ENCODE measurements at places on chromosomes 5 and 9.

DNA sequence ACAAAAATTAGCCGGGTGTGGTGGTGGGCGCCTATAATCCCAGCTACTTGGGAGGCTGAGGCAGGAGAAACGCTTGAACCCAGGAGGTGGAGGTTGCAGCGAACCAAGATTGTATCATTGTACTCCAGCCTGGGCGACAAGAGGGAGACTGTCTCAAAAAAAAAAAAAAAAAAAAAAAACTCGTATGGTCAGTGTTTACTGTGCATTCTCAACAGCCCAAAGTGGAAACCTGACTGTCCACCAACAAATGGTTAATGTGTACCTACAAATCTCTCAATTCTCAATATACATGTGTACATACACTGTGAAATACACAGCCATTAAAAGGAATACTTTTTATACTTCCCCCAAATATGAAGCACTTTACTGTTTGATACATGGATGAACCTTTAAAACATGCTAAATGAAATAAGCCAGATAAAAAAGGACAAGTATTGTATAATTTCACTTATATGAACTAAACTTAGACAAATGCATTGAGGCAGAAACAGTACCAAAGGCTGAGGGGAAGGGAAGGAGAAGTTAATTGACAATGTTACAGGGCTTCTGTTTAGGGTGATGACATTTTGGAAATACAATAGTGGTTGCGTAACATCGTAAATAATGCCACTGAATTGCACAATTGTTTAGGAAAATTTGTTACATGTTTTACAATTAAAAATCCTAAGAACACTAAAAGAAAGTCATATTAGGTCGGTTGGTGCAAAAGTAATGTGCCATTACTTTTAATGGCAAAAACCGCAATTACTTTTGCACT lies 16.5 kb downstream of the DNAJA1 start:
- no peak for DNase-seq

DNA sequence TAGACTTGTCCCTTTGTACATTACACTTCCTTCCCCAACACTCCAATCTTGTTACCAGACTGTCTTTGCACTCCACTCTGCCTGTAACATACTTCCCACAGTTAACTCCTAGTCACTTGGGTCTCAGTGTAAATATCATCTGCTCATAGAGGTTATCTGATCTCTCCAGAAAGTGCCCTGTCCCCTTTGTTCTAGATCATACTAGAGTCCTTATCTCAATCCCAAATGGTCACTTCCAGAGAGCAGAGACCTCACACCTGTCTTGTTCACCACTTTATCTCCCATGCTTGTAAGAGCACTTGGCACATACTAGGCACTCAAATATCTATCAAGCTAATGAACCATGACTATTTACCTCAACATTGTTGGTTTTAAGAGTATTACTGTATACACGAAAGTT lies 30.4 kb downstream of the SETX start:
- DNase-seq, result no peak

DNA sequence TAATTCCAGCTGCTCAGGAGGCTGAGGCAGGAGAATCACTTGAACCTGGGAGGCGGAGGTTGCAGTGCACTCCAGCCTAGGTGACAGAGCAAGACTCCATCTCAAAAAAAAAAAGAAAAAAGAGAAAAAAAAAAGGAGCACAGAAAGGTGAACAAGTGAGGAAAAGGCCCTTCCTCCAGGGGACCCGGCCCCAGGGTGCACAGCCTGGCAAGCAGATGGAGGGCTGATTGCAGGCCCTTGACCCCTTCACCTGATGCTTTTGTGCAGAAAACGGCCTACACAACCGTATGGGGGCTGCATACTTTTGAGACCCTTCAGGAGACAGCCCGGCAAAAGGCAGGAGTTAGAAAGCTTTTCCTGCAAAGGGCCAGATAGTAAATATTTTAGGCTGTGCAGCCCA lies 33.9 kb downstream of the HRH2 start:
- no peak for DNase-seq

DNA sequence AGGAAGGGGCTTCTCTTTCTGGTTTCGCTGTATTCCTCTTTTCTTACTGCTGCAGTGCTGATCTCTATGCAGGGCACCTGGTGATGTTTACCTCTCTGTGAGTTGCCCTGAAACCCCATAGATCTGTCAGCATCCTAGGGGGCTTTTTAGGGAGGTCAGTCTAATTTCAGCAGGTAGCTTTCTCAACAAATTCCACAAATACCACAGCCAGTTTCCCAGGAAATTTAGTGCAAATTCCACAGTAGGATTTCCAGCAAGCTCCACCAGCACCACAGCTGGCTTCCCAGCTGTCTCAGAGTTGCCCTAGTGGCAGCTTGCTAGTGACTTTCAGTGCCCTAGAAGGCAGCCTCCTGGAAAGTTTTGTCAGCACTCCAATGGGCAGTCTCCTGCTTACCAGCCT lies 379.1 kb upstream of the SMC2 start:
- DNase-seq, result no peak

- DNase-seq, result no peak
Observed at GRCh38 chr5:148956477-148957385, 106.1 kb downstream of the SH3TC2 start.

DNA sequence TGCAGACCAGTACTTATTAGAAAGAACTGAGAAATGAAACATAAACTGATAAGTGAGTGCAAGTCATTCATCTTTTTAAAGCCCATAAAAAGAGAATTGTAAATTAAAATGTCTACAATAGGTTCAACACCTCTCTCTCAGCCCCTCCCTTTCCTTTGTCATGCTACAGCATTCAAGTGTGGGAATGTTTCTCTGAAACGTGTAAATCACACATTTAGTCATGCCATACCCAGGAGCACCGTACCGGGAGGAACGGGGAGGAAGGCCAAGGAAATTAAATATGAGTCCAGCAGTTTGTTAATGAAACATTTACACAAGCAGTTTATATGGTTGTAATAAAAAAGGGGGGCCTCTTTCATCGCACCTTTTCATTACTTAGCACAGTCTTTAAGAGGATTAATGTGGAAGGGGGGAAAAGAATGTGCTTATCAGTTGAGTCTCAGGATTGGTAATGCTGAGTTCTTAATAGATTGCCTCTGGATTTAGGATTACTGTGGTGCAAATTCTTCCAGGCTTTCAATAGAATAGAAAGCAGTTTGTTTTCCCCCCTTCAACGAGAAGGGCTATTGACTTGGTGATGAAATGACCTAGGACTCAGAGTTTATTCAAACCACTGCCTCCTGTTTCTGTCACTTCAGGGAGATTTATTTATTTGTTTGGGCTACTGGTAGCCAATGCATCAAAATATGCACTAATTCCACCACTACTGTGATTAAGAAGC lies 176.0 kb upstream of the ZNF608 start:
- no peak for DNase-seq

DNA sequence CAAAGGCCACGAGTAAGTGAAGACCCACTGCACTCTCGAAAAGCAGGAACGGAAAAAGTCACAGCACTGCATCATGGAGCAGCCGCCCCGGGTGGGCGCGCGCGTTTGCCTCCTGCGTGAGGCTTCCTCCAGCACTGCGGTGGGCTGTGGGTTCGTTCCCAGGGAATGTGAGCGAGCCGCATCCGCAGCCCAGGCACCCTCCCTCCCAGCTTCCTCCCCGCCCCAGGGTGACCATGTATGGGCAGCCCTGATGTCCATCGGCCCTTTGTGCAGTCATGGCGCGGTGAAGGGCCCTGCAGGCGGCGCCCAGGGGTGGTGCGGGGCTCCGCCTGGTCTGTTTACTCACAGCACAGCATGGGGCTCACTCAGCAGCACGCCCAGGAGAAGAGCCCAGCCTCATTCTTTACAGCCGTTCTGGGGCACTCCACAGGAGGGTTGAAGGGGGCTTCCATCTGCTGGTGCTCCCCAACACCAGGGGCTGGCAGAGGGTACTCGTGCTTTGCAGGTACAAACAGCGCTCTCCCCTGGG lies 32.7 kb downstream of the KCNT1 start:
- no peak for DNase-seq
